Mesothelial cell of epicardium (in vitro differentiated cells): ENCODE measurements at places on chromosomes 4 and X. TPM values are rescaled to one million over a fixed set of nuclear protein-coding genes. Genes with fewer than 3 reads are reported as not detected.
A peak's percentile ranks its signal among the peaks of the same experiment; 100 is the strongest.

DNA sequence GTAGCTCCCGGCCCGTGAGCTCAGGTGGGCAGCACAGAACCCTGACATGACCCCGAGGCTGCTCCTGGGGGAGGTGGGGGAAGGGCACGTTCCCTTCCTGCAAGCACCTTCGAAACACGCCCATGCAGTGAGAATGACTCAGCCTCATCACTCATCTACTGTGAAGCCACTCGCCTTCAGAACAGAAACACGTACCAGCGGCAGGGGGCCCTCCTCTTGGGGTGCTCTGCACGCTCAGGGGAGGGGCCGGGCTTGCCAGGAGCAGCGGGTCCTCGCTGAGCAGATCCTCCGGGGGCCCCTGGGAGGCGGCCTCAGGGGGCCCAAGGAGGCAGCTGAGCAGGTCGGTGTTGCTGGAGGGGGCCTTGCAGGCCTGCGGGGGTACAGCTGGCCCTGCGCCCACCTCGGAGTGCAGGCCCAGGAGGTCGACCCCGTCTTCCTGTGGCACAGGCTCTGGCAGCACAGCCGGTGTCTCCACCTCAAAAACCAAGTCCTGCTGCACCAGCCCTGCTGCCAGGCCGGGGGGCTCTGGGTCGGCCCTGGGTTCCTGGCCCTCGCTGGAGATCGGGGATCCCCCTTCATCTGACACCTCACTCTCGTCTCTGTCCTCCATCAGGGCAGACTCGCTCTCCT is 40.9 kb upstream of the CPLX1 start:
- H3K27ac ChIP-seq = no peak overlapping the region
- H3K4me3 ChIP-seq = no peak overlapping the region
- no peaks in the 10 kb centered on the region for H3K4me1 ChIP-seq
- DNase-seq = no peak

- H3K4me3 ChIP-seq = no peak overlapping the region
- no peak overlapping the region for H3K27ac ChIP-seq
- peaks cover 6% of the 10 kb centered on the region for H3K36me3 ChIP-seq
- peaks cover 26% of the 10 kb centered on the region for H3K4me1 ChIP-seq
- no peak for DNase-seq
- H3K27me3 ChIP-seq = no peaks in the 10 kb centered on the region
These were observed 511.2 kb downstream of the INPP4B start for GRCh38 chr4:142334931-142335330.

UBQLN2 gene
- total RNA-seq = 36.7 to 39.7 TPM (median 38.0 TPM) in 3 replicates

TRPC3 gene
- total RNA-seq = 0.18 to 0.34 TPM (median 0.29 TPM) in 3 replicates

AMBN gene
- total RNA-seq = 0.14 to 0.36 TPM (median 0.22 TPM) in 3 replicates

GRCh38 chr4:2354118-2354517 is 64.3 kb downstream of the ZFYVE28 start:
- no peak overlapping the region for H3K27ac ChIP-seq
- no peak for DNase-seq
- no peak overlapping the region for H3K4me3 ChIP-seq
- peaks cover 15% of the 10 kb centered on the region for H3K27me3 ChIP-seq

DNA sequence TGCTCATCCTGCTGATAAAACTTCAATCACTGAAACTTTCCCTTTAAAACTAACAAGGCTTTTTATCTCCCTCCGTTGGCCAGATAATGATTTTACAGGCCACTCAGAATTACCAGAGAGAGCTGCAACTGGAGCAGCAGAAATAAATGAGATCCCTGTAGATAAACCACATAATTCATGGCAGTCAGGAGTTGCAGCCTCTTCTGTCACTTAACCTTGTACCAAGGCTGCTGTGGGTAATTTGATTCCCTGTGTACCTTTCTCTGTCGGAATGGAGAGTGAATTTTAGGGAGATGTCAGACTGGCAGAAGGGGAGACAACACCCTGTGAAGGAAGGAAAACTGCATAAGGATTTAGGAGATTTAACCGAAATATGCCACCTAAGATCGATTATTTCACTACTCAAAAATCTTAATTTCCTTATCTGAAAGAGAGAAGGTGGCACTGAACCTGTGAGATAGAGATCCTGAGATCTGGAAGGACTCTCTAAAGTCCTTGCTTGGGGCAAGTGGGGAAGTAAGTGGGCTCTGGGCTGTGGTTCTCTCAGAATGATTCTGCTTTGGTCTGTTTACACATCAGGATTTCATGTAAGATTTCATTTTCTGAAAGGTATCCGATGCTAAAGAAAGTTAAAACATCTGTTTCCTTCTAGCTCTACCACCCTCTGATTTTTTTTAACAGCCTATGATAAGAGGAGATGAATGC is 14.3 kb upstream of the TSPAN5 start:
- H3K27ac ChIP-seq = no peak overlapping the region
- H3K36me3 ChIP-seq = no peaks in the 10 kb centered on the region
- peaks cover 6% of the 10 kb centered on the region for H3K27me3 ChIP-seq
- peaks cover 22% of the 10 kb centered on the region for H3K4me1 ChIP-seq

- H3K27me3 ChIP-seq = no peaks in the 10 kb centered on the region
- no peaks in the 10 kb centered on the region for H3K36me3 ChIP-seq
- no peak overlapping the region for H3K4me3 ChIP-seq
- no peak for DNase-seq
- no peak overlapping the region for H3K27ac ChIP-seq
These were observed 278.0 kb downstream of the ANK2 start for GRCh38 chr4:113327494-113327893.

- H3K36me3 ChIP-seq = no peaks in the 10 kb centered on the region
- H3K4me3 ChIP-seq = no peak overlapping the region
- H3K27me3 ChIP-seq = no peaks in the 10 kb centered on the region
- peaks cover 8% of the 10 kb centered on the region for H3K4me1 ChIP-seq
- no peak for DNase-seq
- H3K27ac ChIP-seq = no peak overlapping the region
These were observed 80.1 kb downstream of the HS3ST1 start for GRCh38 chr4:11348449-11349088.

ALPK1 gene
- 25.7 to 26.9 TPM (median 26.3 TPM) in 3 replicates for total RNA-seq

DNA sequence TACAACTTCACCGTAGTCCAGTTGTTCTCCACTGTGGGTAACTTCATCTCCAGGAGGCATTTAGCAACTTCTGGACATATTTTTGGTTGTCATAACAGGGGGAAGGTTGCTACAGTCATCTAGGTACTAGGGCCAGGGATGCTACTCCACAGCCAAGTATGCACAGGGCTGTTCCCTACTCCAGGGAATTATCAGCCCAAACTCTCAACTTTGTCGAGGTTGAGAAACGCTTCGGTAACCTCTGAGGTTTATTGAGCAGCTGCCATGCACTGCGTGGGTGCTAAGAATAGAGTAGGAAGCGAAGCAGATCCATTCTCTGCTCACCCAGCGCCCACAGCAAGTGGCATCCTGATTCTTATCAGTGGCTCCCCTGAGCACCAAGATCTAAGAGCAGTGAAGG is 8.2 kb downstream of the FGFBP1 start:
- H3K4me3 ChIP-seq = no peak overlapping the region
- peaks cover 14% of the 10 kb centered on the region for H3K27me3 ChIP-seq
- peaks cover 5% of the 10 kb centered on the region for H3K4me1 ChIP-seq
- H3K27ac ChIP-seq = no peak overlapping the region

DNA sequence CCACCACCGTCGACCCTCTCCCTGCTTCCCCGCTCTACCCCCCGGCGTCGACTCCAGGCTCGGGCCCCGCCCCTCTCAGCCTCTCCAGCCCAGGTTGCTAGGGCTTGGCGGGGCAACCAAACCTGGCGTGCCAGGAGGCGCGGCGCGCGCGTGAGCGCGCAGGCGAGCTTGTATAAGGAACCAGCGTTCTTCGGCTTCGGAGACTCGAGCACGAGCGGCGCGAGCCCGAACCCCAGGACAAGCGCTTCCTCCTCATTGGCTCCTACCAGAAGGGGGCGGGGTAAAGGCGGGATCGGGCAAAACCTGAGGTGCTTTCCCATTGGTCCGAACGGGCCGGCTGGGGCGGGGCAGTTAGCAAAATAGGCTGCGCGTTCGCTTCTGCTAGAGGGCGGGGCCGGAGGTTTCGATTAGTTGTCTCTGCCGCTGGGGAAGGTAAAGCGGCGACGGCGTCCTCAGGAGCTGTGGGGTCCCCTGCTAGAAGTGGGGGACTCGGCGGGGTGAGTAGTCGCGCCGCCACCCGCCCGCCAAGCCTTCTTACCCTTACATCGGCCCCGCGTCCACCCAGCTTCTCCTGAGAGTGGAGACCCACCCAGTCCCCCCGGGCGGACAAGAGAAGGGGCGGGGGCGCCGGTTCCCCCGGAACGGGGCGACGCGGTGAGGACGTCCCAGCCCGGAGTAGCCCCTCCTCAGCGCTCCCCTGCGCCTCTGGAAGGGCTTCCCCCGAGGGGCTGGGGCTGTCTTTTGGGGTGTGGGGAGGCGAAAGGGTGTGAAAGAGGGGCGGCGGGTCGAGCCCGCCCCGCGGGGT is at the start of gene CDKL5:
TSS of gene CDKL5 (plus strand) at position 410 of the 805 bp plus-strand sequence. CDS start 81,489 bp downstream, outside the sequence.
- H3K27ac ChIP-seq = peak within 1 kb of the TSS; percentile 85
- H3K36me3 ChIP-seq = no peaks in the 10 kb centered on the region
- no peaks in the 10 kb centered on the region for H3K27me3 ChIP-seq
- peak within 1 kb of the TSS; percentile 83 for H3K4me3 ChIP-seq
- peak; percentile 91 for DNase-seq
- peaks cover 10% of the 10 kb centered on the region for H3K4me1 ChIP-seq

KLB gene
- total RNA-seq = not detected in 3 replicates

DNA sequence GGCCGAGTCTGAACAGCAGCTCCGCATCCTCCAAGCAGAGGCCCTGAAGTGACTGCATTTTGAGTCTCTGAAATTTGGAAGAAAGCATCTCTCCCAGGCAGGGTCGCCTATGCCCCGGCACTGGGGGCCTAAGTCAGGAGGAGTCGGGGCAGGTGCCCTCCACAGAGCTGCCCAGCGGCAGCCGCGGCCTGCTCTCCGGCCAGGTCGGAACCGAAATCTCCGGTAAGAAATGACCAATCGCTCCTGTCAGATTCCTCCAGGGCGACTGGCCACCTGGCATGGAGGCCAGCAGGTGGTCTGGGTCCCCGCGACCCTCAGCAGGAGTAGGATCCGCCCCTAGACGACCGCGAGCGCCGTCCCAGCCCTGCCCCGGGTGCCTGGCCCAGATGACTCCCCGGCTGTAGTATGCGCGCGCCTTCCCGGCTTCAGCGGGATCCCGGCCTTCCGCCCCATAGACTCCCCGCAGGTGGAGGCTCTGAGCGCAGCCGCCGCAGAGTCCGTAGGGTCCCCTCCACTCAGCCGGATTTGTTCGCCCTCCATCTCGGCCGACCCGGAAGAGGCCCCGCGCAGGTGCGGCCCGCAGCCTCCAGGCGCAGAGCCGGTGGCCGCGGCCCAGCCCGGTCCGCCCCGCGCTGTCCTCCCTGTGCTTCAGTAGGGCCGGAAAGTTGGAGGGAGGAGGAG is 1.5 kb downstream of the NKX1-1 start:
- DNase-seq = no peak
- peaks cover 8% of the 10 kb centered on the region for H3K36me3 ChIP-seq
- no peak overlapping the region for H3K27ac ChIP-seq
- peaks cover 74% of the 10 kb centered on the region for H3K27me3 ChIP-seq

SHISA3 gene
- 3.2 to 3.6 TPM (median 3.3 TPM) in 3 replicates for total RNA-seq

FGB gene
- 0.31 to 0.93 TPM (median 0.64 TPM) in 3 replicates for total RNA-seq

TDO2 gene
- total RNA-seq = 5.8 to 6.8 TPM (median 6.7 TPM) in 3 replicates

DIPK2B gene
- total RNA-seq = not detected in 3 replicates

DNA sequence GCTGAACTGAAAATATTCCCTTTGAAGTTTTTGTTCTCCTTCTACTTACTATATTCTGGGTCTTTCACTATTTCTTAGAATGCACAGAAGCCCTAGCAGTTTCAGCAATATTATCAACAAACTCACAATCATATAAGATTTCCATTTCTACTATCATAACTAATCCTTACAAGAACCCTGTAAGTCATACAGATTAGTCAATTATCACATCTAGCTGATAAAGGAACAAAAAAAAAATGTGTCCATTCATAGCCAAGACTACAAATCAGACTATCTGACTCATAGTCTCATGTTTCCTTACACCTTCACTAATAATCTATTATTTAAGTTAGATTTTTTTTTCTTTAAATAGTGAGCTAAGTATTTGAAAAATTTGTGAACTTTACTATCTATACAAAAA is 72.5 kb downstream of the LRBA start:
- no peak for DNase-seq
- H3K4me1 ChIP-seq = peaks cover 15% of the 10 kb centered on the region
- no peaks in the 10 kb centered on the region for H3K27me3 ChIP-seq
- no peak overlapping the region for H3K4me3 ChIP-seq

- no peak overlapping the region for H3K27ac ChIP-seq
- H3K36me3 ChIP-seq = no peaks in the 10 kb centered on the region
- H3K4me3 ChIP-seq = no peak overlapping the region
- H3K27me3 ChIP-seq = no peaks in the 10 kb centered on the region
- peaks cover 11% of the 10 kb centered on the region for H3K4me1 ChIP-seq
These were observed 102.8 kb upstream of the MXRA5 start for GRCh38 chrX:3449287-3449686.

- no peak for DNase-seq
- no peak overlapping the region for H3K27ac ChIP-seq
- H3K4me1 ChIP-seq = peaks cover 9% of the 10 kb centered on the region
These were observed 265.7 kb downstream of the IQCM start for GRCh38 chr4:149549911-149550310.

DNA sequence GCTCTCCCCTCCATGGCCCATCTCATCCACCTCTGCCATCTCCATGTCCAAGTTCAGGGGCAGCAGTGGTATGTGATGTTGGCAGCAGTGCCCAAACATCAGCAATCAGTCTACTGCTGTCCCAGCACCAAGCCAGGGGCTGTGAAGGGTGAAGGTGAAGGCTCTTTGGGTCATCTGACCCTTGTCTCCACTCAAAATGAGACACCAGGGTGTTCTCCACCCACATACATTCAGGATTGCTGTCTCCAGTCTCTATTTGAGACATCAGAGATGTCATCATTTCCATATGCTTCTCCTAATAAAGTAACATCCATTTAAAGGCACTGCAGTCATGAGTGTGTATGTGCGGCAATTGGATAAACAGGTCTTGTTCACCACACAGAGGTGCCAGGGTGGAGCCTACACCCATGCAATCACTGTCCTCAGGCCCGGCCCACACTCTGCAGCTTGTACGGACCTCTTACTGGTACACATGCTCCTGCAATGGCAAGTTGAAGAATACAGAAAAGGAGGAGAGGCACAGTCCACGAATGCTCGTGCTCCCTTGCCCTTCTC is 22.2 kb downstream of the MAML3 start:
- no peaks in the 10 kb centered on the region for H3K27me3 ChIP-seq
- no peaks in the 10 kb centered on the region for H3K36me3 ChIP-seq
- H3K4me1 ChIP-seq = peaks cover 30% of the 10 kb centered on the region

HPGDS gene
- total RNA-seq = not detected in 3 replicates

- H3K4me3 ChIP-seq = peak overlapping the region; percentile 99
- peaks cover 18% of the 10 kb centered on the region for H3K4me1 ChIP-seq
- no peaks in the 10 kb centered on the region for H3K36me3 ChIP-seq
- DNase-seq = peak; percentile 79
These were observed 1.5 kb downstream of the JADE1 start for GRCh38 chr4:128810871-128811570.

ANKRD50 gene
- 72.0 to 76.5 TPM (median 73.1 TPM) in 3 replicates for total RNA-seq

DNA sequence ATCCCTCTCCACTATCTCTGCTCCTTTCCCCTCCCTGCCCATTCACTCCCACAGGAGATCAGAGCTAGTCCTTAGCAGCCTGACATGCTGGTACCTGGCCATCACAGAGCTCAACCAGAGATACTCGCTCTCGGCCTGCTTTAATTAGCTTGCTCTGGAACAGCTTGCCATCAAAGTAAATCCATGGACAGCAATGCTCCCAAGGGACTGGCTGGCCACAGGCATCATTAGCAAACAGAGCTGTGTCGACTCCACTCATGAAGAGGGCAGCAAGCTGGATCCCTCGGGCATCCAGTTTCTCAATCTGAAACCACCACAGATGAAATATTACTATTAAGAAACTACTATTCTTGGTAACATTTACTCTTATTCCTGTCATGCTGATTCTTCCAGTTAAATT is 43.4 kb upstream of the PHF8 start:
- peaks cover 9% of the 10 kb centered on the region for H3K36me3 ChIP-seq
- H3K27ac ChIP-seq = peak overlapping the region; percentile 40
- no peak overlapping the region for H3K4me3 ChIP-seq
